Epithelial cell of esophagus (primary cell): ENCODE measurements at places on chromosomes 7 and 10.
A peak's percentile ranks its signal among the peaks of the same experiment; 100 is the strongest.

GRCh38 chr10:98570834-98571233 is 124.1 kb upstream of the HPS1 start:
- no peak for DNase-seq

- peak; percentile 27 for DNase-seq
Measured at GRCh38 chr7:95205665-95206225, 118.6 kb downstream of the PON1 start.

DNA sequence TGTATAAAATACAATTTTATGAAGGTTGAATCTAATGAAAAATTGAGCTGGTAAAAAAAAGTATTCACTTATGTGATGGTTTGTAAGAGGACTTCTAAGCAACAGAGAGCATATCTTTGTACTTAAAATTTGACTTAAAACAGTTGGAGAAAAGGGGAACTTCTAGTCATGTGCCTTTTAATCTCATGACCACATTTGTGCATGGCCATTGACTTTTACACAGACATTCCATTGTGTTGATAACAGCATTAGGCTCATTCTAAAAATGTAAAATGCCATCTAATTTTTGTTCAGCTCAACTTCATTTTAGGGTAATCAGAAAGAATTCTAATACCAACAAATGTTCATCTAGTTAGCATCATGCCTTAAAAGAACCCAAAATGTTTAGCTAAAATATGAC is 119.9 kb downstream of the HPSE2 start:
- DNase-seq: no peak

- no peak for DNase-seq
Measured at GRCh38 chr10:28355376-28355775, 52.5 kb upstream of the MPP7 start.

DNA sequence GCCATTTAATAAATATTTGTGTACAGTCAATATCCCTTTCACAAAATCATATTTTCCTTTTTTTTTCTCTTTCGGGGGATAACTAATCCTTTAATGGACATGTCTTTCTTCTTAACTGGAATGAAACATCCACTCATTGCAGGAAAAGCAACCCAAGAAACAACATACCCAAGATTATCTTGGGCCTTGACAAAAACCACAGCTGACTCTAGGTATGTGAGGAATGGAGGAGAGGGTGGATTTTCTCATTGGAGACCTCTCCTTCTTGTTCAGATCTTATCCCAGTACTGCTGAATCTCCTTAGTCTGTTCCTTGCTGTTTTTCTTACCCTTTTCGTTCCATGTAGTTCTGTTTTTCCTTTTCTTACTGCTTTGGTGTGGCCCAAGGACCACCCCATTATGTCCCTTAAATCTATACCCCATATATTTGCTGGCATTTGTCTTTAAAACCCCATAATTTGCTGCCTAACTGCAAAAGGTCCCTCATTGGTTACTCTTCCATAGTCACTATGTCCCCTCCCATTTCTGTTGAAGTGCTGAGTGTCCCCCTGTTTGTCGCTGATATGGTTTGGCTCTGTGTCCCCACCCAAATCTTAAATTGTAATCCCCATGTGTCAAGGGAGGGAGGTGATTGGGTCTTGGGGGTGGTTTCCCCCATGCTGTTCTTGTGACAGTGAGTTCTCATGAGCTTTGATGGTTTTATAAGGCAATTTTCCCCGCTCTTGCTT is 6.8 kb upstream of the CDK6 start:
- DNase-seq: no peak

DNA sequence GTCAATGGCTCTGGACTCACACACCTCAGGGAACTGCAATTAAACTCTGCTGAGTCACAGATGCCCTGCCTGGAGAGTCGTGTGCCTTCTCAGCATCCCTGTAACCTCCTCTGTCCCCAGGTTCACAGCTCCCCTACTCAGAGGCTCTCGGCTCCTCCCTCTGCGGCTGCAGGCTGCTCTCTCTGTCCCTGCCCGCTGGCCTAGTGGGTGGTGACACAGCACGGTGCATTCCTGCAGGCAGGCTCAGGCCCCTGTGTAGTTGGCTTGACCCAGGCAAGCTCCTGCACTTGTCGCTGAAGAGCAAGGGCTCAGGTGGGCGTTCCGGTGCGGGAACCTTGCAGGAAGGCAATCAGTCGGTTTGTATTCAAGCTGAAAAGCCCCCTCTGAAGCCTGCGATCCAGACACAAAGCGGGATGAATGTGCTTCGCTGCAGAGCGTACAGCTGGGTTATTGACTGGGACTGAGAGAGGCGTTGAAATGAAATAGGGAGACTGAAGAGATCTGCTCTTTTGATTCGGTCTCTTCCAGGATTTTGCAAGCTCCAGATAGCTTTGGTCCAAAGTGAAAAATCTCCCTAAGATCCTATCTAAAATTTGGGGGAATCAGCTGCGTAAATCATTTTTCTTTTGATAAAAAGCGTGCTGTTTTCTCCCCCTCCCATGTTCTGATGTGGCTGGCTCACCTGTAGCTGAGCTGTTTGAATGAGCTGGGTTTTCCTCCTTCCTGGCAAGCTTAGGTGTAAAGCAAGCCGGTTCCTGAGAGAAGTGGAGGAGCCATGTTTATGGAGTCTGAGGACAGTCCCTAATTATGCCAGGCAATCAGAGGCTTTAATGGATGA is 208.7 kb upstream of the PHYHIPL start:
- DNase-seq: peak; percentile 43

- no peak for DNase-seq
Measured at GRCh38 chr7:42076870-42077269, 160.1 kb downstream of the GLI3 start.

- DNase-seq: no peak
Measured at GRCh38 chr10:72597897-72598296, 28.0 kb downstream of the MICU1 start.

DNA sequence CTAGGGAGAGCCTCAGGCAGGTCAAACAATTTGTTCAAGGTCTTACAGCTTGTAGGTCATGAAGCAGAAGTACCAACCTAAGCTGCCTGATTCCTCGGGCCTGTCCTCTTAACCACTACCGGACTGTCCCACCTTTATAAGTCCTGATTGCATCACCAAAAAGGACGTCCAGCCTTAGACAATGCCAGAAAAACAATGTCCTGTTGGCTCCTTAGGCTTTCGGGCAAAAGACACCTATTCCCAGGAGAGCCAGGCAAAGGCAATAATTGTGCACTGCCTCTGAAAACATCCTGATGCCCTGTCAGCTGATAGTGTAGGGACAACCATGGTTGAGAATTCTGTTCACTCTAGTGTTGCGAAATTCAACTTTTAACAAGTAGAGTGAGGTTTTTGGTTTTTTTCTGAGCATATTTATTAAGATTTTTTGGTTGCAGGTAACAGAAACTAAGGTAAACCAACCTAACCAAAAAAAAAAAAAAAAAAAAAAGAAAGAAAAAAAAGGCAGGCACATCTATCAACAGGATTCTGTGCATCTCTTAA is 40.5 kb downstream of the CDHR3 start:
- no peak for DNase-seq

GRCh38 chr7:94062372-94062771 is 58.2 kb upstream of the BET1 start:
- DNase-seq: no peak

- no peak for DNase-seq
Measured at GRCh38 chr7:151410405-151411390, 860 bp upstream of the WDR86 start.

- DNase-seq: peak; percentile 44
Measured at GRCh38 chr7:53350241-53350640, 314.8 kb downstream of the POM121L12 start.

GRCh38 chr10:129662426-129662825 is 195.4 kb downstream of the MGMT start:
- peak; percentile 24 for DNase-seq

- peak; percentile 49 for DNase-seq
Measured at GRCh38 chr10:114821915-114822443, 399 bp downstream of the FHIP2A start.

GRCh38 chr10:63429281-63429680 is 36.5 kb downstream of the JMJD1C start:
- DNase-seq: peak; percentile 22

DNA sequence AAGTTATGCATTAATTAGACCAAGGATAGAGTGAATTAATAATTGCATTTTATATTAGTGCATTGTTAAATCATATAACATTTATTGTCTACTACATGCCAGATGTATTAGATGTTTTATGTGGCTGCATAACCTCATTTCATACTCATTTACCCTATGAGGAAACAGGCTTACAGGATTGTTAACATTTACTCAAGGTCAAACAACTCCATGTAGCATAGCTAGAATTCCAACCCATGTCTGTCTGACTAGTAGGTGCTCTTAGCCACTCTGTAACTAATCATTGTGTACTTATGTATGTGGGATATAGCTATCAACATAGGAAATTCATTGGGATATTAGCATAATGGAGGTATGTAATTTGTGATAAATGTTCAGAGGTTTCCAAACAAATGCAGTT is 46.3 kb downstream of the PHYHIPL start:
- DNase-seq: no peak

- DNase-seq: no peak
Measured at GRCh38 chr10:123995082-123995460, 98.3 kb downstream of the CHST15 start.

DNA sequence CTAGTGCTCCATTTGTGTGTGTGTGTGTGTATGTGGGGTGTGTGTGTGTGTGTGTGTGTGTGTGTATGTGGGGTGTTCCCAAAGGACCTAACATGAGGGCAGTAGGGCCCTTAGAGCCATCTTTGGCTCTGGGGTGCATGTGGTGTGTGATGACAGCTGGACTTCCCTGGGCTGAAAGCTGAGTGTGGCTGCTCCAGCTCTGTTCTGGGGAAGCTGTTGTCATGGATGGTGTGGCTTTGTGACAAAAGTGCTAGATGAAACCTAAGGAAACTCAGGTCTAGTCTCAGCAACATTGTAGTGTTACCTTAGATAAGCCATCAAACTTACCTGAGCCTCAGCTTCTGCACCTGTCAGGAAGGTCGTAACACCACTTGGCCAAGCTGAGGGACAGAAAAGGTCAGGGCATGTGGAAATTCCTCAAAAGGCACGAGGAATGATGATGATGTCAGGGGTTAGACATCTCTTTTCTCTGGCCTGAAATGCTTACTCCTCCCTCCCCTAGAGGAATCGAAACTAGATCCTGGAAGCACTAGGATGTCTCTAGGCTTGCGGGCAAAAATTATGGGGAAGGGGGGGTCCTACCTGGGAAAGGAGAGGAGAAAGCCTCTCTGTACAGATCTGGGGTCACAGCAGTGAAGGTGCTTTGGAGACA is 115.4 kb downstream of the RPS24 start:
- no peak for DNase-seq

- DNase-seq: no peak
Measured at GRCh38 chr7:52854681-52855080, 180.8 kb upstream of the POM121L12 start.

GRCh38 chr7:114842551-114843065 is 79.3 kb upstream of the MDFIC start:
- DNase-seq: no peak

GRCh38 chr10:69716711-69717560 is 84.8 kb upstream of the COL13A1 start:
- DNase-seq: peak; percentile 66

DNA sequence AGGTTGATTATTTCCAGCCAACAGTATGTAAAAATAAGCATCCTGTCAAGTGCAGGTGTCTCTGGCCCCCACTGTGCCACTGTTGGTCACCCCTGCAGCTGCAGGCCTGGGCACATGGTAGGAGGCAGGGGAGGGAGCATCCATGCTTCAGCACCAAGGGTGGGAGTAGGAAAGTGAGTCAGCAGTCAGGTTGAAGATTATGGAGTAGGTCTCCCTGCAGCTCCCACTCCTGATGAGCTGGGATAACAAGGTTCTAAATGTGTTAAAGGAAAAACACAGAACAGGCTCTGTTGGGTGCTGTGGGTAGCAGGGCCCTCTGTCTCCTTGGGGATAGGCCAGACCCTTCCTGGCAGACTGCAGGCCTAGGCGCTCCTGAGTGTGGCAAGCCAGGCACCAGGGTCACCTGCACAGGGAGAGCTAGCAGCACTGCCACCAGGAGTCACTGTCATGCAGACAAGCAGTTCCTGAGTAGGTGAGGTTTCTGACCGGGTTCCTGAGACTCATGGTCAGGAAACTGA is 59.3 kb downstream of the NUDCD3 start:
- DNase-seq: no peak

- DNase-seq: no peak
Measured at GRCh38 chr7:51350546-51350896, 33.9 kb upstream of the COBL start.

GRCh38 chr7:155705623-155706360 is 61.3 kb downstream of the RBM33 start:
- no peak for DNase-seq

- DNase-seq: no peak
Measured at GRCh38 chr10:106992055-106992454, 172.5 kb downstream of the SORCS1 start.

DNA sequence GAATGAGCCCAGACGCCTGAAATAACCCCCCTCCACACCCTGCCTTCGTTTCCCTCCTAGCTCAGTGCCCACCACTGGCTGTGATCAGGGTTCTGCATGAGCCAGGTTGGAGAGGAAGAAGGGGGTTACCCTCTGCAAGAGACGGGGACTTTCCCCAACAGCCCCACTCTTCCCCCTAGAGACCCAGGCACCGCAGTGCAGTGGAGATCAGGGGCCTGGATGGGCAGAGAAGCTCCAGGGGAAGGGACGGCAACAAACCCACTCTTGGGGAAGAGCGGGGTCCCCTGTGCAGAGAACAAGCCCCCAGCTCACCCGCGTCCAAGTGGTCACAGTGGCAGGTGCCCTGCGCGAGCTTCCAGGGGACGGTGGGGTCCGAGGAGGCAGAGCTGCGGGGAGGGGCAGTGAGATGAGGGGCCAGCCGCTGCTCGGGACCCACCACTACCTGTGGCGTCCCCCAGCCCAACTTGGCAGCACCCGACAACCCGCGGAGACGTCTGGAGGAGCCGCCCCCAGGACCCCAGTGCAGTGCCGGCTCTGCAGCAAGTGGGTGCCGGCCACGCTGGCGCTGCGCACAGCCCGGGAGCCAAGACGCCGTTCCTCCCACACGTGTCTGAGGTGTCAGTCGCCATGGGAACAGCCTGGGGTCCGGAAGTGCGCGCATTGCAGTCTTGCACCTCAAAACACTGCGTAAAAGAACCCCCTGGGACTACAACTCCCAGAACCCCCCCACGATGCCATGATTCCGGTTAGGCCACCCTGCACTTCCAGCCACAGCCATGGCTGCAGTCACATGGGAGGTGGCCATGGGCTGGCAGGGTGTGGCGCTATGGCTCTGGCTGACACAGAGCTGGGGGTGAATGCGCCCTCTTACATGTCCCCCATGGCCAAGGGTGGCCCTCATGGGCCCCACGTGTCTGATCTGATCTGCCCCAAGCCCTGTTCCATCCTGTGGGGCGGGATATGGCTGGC is 45.8 kb upstream of the WIPI2 start:
- no peak for DNase-seq

- peak; percentile 8 for DNase-seq
Measured at GRCh38 chr7:123939784-123940183, 14.7 kb downstream of the SPAM1 start.

GRCh38 chr7:102415685-102416225 is 17.6 kb upstream of the ORAI2 start:
- DNase-seq: no peak

DNA sequence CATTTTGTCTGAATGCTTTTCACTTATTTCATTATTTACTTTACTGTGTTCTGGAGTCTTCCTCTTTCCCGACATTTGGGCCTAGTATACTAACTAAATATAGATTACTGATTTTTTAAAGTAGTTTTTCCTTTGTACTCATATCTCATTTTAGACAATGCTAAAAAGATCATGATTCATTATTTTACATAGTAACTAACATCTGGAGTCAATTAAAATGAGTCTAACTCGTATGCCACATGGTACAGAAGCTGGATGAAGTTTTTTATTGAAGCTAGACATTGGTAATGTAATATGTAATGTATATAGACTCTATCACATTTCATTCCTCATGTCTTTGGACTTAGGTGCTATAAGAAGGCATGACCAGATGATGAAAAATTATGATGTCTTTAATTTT is 156.3 kb upstream of the HGF start:
- no peak for DNase-seq
